Activated naive CD8-positive, alpha-beta T cell treated with anti-CD3 and anti-CD28 coated beads for 36 hours (primary cell): ENCODE measurements at places on chromosomes 6 and 20. TPM values are rescaled to one million over a fixed set of nuclear protein-coding genes. Genes with fewer than 3 reads are reported as not detected.

The CLPSL1 gene
- total RNA-seq = not detected

The KCNK16 gene
- total RNA-seq = not detected

The ANGPT4 gene
- not detected for total RNA-seq

The C6orf15 gene
- not detected for total RNA-seq

The MBOAT1 gene
- total RNA-seq = 4.5 TPM

The ENPP1 gene
- total RNA-seq = 0.19 TPM

The CPNE5 gene
- total RNA-seq = 1.2 TPM

The DEF6 gene
- 74.3 TPM for total RNA-seq
